Stimulated activated CD8-positive, alpha-beta memory T cell treated with anti-CD3 and anti-CD28 coated beads, Interleukin-15, amount 100 ng/mL, for 24 hours (primary cell): ENCODE measurements at places on chromosomes 2 and 18.

DNA sequence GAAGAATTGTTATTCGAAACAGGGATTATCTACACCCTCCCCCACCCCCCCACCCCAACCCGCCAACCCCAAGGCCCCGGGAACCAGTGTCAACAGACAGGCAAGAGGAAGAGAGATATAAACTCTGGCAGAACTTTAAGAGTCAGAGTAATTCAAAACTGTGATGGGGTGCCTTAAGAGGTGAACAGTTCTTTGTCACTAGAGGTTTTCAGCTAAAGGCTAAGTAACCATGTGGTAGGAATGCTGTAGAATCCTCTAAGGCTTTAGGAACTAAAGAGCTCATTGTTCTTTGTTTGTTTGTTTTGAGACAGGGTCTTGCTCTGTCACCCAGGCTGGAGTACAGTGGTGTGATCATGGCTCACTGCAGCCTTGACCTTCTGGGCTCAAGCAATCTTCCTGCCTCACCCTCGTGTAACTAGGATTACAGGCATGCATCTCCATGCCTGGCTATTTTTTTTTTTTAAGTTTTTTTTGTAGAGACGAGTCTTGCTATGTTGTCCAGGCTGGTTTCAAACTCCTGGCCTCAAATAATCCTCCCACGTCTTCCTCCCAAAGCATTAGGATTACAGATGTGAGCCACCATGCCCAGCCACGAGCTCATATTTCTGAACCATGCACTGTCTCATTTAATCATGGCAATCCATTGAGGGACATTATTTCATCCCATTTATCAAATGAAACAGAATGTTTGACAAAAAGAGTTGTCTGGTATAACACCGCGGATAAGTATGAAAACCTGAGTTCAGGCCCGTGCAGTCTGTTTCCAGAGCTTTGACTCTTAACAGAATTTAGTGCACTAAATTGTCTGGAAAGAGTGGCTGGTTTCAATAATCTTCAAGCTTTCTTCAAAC, 20.8 kb upstream of the TMEM17 start:
- no peak for DNase-seq

DNA sequence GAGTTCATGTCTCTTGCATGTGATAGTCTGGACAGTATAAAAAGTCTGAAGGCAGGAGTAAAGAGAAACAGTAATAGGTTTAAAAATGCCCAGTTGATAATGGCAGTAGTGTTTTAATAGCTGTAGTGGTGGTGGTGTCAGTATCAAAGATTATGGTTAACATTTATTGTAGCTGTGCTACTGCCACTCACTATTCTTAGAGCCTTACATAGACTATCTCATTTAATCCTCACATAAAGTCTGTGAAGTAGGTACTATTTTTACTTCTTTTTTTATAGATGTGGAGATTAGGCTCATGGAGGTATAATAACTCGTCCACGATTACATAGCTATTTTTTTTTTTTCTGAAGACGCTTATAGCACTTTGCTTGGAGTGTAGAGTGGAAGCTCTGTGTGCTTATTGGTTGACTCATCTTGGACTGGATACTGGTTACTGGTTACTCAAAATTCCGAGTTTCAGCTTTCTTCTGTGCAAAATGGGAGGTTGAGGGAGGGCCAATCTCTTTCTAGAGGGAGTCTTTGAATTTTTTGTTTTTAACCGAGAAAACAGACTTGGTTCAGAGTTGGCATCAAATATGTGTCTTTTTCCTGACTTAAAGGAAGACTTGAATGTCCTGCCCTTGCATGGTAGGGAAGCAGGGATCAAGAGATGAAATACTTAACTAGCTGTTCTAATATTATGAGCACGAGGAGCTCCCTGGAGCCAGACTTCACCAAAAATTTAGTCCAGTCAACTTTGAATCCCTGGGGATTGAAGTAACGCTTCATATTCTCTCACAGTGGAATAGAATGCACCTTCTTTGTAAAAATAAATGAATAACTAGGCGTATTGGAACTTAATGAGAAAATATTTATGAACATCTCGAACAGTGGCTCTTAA, 27.1 kb downstream of the CERS6 start:
- no peak for DNase-seq

GRCh38 chr2:64939332-64939917, 49.8 kb upstream of the SLC1A4 start:
- no peak for DNase-seq

GRCh38 chr2:218145124-218145523, 19.3 kb downstream of the CXCR2 start:
- DNase-seq, result no peak

- DNase-seq, result no peak
Observed at GRCh38 chr2:60495041-60495625, 58.3 kb downstream of the BCL11A start.
